GM23338 (cell line): ENCODE measurements at places on chromosomes 11 and 22. TPM values are rescaled to one million over a fixed set of nuclear protein-coding genes. Genes with fewer than 3 reads are reported as not detected.

The MS4A6E gene
- not detected in 2 replicates for total RNA-seq

The MS4A7 gene
- total RNA-seq: 0.07 TPM in 1 of 2 replicates, not detected in the other

The FXYD6 gene
- total RNA-seq: 25.6 and 30.7 TPM in 2 replicates

The MS4A4A gene
- not detected in 2 replicates for total RNA-seq

The ELF5 gene
- not detected in 2 replicates for total RNA-seq

The CPSF7 gene
- 60.6 and 72.0 TPM in 2 replicates for total RNA-seq

The RAB3IL1 gene
- total RNA-seq: 2.7 and 4.0 TPM in 2 replicates
